Tongue (tissue), 3 donors: ENCODE measurements at places on chromosomes 11 and 22. TPM values are rescaled to one million over a fixed set of nuclear protein-coding genes. Genes with fewer than 3 reads are reported as not detected.
A peak's percentile ranks its signal among the peaks of the same experiment; 100 is the strongest.

Gene PRG3
- 0.41 TPM for total RNA-seq

Gene EHD1
- total RNA-seq = 86.0 TPM

Gene FIBIN
- total RNA-seq = 99.0 TPM

Gene GRAMD4
- total RNA-seq = 24.8 TPM

GRCh38 chr22:34587357-34588356 is 478.3 kb upstream of the ISX start:
- peak; percentile 67 for DNase-seq

DNA sequence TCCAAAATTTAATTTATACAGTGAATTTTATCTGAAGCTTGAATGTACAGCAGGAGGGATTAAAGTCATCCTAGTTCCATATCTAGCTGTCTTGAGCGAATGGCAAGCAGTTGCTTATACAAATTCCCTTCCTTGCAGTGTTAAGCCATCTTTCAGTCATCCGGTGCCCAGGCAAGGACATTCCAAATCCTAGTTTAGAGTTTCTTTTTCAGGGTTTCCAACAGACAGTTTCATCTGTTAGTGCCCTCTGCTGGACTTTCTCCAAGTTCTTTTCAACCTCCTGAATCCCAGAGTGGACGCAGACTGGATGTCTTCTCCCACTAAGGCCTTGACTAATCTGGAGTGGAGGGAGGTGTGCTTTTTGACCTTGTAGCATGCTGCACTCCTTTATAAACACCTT is 45.4 kb downstream of the GRAMD1B start:
- DNase-seq = peak; percentile 75

GRCh38 chr11:30091246-30091645 is 74.4 kb upstream of the KCNA4 start:
- no peak for DNase-seq

GRCh38 chr22:45212992-45213751 is 27.5 kb downstream of the KIAA0930 start:
- no peak for DNase-seq

- DNase-seq = peak; percentile 51
These were observed 163.6 kb downstream of the ST3GAL4 start for GRCh38 chr11:126518972-126519690.

GRCh38 chr22:40446203-40446602 is 75.8 kb downstream of the SGSM3 start:
- no peak for DNase-seq

GRCh38 chr11:94060401-94060800 is 39.2 kb downstream of the HEPHL1 start:
- no peak for DNase-seq

DNA sequence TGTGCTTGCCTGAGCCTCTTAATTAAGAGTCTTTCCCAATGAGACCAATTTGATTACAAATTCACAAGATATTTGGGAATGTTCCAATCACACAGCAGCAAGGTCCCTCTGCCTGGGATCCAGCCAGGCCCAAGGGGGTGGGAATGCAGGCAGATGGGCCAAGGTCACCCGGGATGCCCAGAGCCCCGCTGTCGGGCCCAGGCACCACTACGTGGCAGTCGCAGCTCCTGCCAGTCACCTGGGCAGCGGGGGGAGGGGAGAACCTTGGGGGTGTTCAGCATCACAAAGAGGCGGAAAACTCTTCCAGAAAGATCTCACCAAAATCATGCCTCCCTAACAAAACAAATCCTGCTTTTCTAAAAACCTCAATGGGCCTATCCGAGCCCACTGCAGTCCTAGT is 30.9 kb downstream of the PPM1F start:
- DNase-seq = no peak

DNA sequence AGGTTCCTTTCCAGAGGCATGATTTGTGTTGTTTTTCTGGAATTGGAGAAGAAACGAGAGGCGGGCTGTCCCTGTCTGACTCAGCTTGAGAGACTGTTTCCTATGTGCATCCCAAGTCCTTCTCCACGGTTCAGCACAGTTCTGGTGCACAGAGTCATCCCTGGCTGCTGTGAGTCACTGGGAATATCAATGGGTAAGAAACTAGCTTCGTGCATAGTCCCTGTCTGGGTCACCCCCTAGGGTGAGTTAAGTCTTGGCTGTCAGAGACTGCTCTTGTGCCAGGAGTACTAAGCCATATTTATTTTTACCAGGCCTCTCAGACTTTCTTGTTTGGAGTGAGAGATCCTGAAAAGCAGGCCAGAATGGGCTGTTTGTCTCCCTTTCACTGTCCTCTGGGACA is 2.4 kb upstream of the LRP4 start:
- peak; percentile 29 for DNase-seq

DNA sequence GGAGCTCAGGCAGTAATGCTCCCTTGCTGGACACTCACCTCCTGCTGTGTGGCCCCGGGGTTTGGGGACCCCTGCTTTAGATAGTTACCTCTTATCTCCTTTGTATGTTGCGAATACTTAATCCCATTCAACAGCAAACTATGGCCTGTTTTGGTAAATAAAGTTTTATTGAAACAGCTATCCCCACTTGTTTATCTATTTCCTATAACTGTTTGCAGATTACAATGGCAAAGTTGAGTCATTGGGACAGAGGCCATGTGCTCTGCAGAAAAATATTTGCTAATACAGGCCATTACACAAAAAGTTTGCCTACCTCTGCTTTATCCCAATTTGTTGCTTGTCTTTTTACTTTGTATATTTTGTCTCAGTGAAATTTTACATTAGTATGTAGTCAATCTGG is 68.4 kb downstream of the CACNA1I start:
- no peak for DNase-seq

DNA sequence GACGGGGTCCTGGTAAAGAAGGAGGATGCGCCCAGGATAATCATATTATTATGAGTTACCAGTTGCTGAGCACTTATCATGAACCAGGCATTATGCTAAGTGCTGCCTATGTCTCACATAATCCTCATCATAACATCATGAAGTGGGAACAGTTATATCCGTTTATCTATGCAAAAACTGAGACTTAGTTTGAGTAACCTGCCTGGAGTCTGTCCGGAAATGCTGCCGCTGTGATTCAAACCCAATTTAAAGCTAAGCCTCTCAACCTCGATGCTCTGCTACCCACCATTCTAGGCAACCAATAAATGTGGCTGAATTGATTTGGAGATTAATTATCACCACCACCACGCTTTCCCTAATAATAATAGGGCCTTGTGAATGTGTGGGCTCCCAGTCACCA is 111.5 kb upstream of the CLMP start:
- DNase-seq = no peak

DNA sequence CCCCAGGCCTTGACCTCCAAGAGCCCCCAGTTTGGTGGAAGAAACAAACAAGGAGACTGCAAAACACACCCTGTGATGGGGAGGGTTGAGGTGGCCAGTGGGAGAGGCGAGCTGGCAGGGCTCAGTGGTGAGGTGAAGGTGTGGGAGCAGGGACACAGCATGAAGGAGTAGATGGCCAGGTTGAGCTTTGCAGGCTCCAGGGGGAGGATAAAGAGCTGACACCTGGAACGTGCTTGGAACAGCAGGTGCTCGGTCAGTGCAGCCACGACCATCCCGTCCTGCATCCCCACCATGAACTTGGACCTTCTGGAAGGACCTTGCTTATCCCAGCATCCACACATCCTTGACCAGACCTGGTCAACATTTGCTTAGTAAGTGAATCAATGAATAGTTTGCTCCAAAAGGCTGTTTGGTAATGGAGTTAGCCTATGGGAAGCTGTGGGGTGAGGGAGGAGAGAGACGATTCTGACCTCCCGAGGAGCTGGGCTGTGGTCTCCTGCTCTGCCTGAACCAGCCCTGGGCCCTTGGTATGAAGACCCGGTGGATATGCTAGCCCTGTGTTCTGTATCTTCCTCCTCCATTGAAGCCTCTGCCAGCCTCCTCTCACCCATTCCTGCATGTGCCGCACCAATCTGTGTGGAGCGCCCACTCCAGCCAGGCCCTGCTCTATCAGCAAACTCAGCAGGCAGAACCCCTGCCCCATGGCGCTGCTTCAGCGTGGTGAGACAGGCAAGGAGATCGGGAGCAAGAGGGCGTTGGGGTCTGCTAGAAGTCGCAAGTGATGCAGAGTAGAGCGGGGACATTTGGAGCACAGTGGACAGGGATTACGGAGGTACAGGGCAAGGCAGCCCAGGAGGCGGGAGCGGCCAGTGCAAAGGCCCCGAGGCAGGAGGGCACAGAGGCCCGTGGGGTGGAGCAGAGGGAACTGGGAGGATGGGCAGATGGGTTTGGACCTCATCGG is 9.9 kb downstream of the LINC01488 start:
- no peak for DNase-seq

GRCh38 chr11:15114501-15115475 is at the start of gene INSC:
TSS of gene INSC (plus strand) at chr11:15114923. CDS start at chr11:15149175, 34,252 bp downstream.
- peak; percentile 43 for DNase-seq

DNA sequence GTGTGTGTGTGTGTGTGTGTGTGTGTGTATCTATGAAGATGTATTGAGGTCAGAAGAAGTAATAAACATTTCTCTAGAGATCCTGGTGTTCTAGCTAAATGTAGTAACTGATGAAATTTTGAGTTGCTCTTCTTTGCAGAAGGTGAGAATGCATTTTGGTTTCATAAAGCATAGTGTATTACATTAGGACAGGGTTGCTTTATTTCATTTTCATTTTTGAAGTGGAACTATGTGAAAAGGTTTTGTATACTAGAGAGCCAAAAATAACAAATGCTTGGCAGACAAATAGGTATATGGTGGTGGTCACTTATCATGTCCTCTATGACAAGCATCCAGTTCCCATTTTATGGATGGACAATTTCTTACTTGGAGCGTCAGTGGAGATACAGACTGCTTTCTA is 99.0 kb downstream of the CASP12 start:
- DNase-seq = no peak

GRCh38 chr11:2886191-2886894 is 768 bp upstream of the CDKN1C start:
- peak; percentile 86 for DNase-seq

- DNase-seq = no peak
These were observed 12.4 kb upstream of the PPM1F start for GRCh38 chr22:21964918-21965484.

DNA sequence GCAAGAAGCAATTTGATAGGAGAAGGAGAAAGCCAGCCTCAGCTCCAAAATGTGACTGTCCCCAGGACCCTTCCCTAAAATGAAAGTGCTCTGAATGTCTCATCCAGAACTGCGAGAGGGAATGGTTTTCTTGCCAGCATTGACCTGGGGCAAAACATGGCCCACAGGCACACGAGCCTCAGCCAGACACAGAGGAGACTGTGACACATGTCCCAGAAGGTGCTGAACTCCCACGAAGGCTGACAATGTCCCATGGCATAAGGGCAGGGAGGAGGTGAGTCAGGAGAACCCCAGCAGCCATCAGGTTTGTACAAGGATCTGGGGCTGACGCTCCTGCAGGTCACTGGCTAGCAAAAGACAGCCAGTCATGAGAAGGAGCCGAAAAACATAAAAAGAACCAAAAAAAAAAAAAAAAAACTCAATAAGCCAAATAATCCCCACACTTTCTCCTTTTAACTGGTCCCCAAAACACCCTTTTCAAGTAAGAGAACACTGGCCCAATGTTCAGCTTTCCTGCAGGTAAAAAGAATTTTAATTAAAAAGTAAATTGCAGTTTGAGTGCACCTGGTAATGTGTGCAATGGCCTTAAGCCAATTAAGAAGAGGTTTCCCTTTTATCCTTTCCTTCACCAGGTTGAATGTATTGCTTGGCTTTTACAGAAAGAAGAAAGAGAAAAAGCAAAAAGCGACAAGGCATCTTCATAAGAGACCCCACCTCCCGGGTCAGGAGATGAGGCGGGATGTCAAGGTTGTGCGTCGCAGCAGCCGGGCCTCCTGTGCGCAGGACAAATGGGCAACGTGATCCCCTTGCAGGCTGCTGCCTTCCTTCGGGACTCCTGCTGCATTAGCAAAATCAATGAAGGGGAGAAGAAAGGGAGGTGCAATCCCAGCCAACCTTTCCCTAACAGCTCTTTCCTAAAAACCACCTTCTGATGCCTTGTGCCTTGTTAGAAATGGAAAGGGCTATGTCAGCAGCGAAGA is 43.6 kb downstream of the GALNT18 start:
- no peak for DNase-seq

- DNase-seq = no peak
These were observed 1.6 kb upstream of the PLAAT4 start for GRCh38 chr11:63534895-63535461.

GRCh38 chr11:119125821-119126220 is 4.4 kb downstream of the HINFP start:
- no peak for DNase-seq

- DNase-seq = peak; percentile 25
These were observed 12.0 kb downstream of the CSTPP1 start for GRCh38 chr11:46948378-46949131.

DNA sequence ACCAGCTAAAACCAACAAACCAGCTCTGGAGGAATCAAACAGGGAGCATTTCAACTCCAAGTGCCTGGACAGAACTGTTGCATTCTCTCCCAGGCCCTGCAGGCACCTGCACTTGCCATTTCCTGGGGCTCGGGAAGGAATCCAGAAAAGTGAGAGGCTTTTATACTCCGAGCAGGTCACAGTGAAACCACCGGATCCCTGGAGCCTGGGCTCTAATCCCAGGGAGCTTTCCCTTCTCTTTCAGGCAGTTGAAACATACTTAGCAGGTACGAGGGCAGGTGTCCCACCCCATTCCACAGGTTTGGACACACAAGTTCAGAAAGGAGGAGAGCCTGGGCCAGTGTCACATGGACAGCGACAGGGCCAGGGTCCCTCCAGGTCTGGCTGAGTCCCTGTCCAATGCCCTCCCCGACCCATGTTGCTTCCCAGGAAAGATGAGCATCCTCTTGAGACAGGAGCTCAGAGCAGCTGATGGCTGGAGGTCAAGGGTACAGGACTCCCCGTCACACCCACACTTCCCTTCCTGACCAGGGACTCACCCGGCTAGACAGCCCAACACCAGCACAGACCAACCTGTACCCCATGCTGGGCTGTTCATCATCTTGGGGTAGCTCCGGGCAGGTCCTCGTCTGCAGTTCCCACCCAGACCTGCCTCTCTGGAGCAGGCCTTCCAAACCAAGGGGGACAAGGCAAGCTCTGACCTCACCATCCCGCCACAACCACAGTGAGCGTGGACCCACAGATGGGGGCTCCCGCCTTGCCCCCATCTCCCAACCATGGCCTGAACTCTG is 49.9 kb upstream of the CD5 start:
- no peak for DNase-seq
